ENCODE measurements at places on chromosomes 3 and 15. TPM values are rescaled to one million over a fixed set of nuclear protein-coding genes. Genes with fewer than 3 reads are reported as not detected.

The LMAN1L gene
- under 0.01 TPM for total RNA-seq

The GHSR gene
- not detected for total RNA-seq

The SPSB4 gene
- not detected for total RNA-seq

The CHDH gene
- total RNA-seq: 0.88 TPM

The AGBL1 gene
- not detected for total RNA-seq

The RBMS3 gene
- 81.1 TPM for total RNA-seq

The EPHA3 gene
- total RNA-seq: 12.7 TPM

The BCL2A1 gene
- 0.29 TPM for total RNA-seq

The ANKRD34C gene
- total RNA-seq: not detected

The CILP gene
- under 0.01 TPM for total RNA-seq

The GOLGA6D gene
- total RNA-seq: not detected

The NTRK3 gene
- 0.72 TPM for total RNA-seq

The CFAP100 gene
- not detected for total RNA-seq

The GOLGA8T gene
- not detected for total RNA-seq

The MYL3 gene
- total RNA-seq: not detected

The PLEKHO2 gene
- total RNA-seq: 38.3 TPM

The STRIT1 gene
- total RNA-seq: not detected

The CHL1 gene
- total RNA-seq: 3.6 TPM

The IL17RD gene
- total RNA-seq: 2.2 TPM

The ROBO2 gene
- total RNA-seq: 0.36 TPM

The PLA2G4D gene
- not detected for total RNA-seq

The ZNF502 gene
- 4.0 TPM for total RNA-seq

The HTR3E gene
- not detected for total RNA-seq

The TUSC7 gene
- not detected for total RNA-seq

The METTL6 gene
- 36.6 TPM for total RNA-seq

The ALPK3 gene
- total RNA-seq: 0.59 TPM

The COLQ gene
- 1.5 TPM for total RNA-seq

The RYR3 gene
- not detected for total RNA-seq

The PML gene
- 50.7 TPM for total RNA-seq

The HIGD2B gene
- not detected for total RNA-seq

The MESP2 gene
- 0.72 TPM for total RNA-seq

The THRB gene
- 0.36 TPM for total RNA-seq

The TMIE gene
- total RNA-seq: under 0.01 TPM

The C3orf85 gene
- total RNA-seq: not detected

The CLDN18 gene
- total RNA-seq: not detected

The ITIH3 gene
- total RNA-seq: under 0.01 TPM

The SERINC4 gene
- total RNA-seq: not detected

The CIDEC gene
- not detected for total RNA-seq

The GMNC gene
- under 0.01 TPM for total RNA-seq

The MEIS2 gene
- 17.7 TPM for total RNA-seq

The ARGFX gene
- not detected for total RNA-seq

The LYZL4 gene
- not detected for total RNA-seq

The ATP10A gene
- total RNA-seq: 32.9 TPM
